ENCODE measurements at places on chromosomes 6 and 20. TPM values are rescaled to one million over a fixed set of nuclear protein-coding genes. Genes with fewer than 3 reads are reported as not detected.

DNA sequence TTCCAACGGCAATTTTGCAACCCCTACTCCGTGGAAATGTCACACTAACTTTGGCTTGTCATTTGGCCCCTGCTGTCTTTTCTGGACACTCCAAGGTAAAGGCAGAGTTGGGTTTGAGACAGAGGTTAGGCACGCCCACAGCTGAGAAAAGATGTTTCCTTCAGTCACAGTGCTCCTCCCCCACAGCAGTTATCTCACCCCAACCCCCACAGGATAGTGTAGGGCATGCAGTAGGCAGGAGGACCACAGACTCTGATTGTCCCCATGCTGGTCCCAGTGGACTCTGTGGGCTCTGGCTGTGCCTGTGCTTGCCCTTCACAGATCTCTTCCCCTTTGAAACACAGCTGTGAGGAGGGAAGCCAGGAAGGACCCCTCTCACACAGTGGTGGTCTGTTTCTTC, 124.0 kb upstream of the CARMIL1 start:
- no peaks in the 10 kb centered on the region for H3K27me3 ChIP-seq
- H3K4me1 ChIP-seq = no peaks in the 10 kb centered on the region
- H3K36me3 ChIP-seq = no peaks in the 10 kb centered on the region
- DNase-seq = no peak
- H3K4me3 ChIP-seq = no peak overlapping the region

GRCh38 chr20:719816-720215, 44.2 kb upstream of the SCRT2 start:
- no peaks in the 10 kb centered on the region for H3K27me3 ChIP-seq
- no peaks in the 10 kb centered on the region for H3K4me1 ChIP-seq
- DNase-seq = no peak

- no peaks in the 10 kb centered on the region for H3K4me1 ChIP-seq
- H3K36me3 ChIP-seq = no peaks in the 10 kb centered on the region
- no peak overlapping the region for H3K27ac ChIP-seq
- H3K27me3 ChIP-seq = no peaks in the 10 kb centered on the region
- no peak for DNase-seq
- H3K4me3 ChIP-seq = no peak overlapping the region
These were observed 10.1 kb upstream of the AKAP12 start for GRCh38 chr6:151229401-151230276.

Gene IRAK1BP1
- 4.2 TPM for total RNA-seq

DNA sequence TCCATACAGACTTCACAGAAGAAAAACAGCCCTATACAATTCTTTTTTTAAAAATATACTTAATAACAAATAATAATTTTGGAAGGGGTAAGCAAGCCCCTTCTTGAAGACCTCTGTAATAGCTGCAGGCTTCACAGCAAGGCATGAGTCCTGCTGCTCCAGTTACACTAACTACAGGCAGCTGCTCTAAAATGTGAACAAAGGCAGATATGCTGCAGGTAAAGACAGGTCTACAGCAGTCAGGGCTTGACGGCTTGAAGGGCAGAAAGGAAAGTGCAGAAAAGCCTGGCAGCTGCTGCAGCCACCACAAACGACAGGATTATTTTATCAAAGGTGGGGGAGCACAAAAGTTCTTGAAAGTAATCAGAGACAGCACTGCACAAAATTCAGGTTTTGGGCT, 11.3 kb downstream of the FAXC start:
- H3K27me3 ChIP-seq = no peaks in the 10 kb centered on the region
- no peak overlapping the region for H3K27ac ChIP-seq
- no peaks in the 10 kb centered on the region for H3K4me1 ChIP-seq
- H3K36me3 ChIP-seq = no peaks in the 10 kb centered on the region

- H3K4me3 ChIP-seq = no peak overlapping the region
- H3K27ac ChIP-seq = no peak overlapping the region
- DNase-seq = no peak
- H3K27me3 ChIP-seq = no peaks in the 10 kb centered on the region
These were observed 13.7 kb downstream of the ACSS1 start for GRCh38 chr20:25044261-25044560.

DNA sequence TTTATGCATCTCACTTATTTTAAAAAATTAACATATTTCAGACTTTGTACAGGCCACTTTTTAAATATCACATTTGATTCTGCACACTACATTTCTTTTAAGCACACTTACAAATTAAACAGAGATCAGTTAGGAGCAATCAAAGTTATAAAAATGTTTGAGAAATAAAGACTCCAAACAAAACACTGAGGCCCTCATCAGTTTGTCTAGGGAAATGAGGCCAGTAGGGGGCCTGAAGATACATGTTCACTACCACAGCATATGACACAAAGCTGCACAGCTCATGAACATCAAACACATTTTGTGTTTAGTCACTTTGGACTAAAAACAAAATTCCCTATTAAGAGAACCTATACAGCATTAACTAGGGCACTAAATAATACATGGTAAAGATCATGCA, 180.5 kb downstream of the PDE7B start:
- no peaks in the 10 kb centered on the region for H3K36me3 ChIP-seq
- H3K4me3 ChIP-seq = no peak overlapping the region
- no peaks in the 10 kb centered on the region for H3K27me3 ChIP-seq
- DNase-seq = no peak

Gene SIRPD
- total RNA-seq = not detected

- no peak overlapping the region for H3K27ac ChIP-seq
These were observed 47.0 kb downstream of the ARID1B start for GRCh38 chr6:156824142-156824541.

DNA sequence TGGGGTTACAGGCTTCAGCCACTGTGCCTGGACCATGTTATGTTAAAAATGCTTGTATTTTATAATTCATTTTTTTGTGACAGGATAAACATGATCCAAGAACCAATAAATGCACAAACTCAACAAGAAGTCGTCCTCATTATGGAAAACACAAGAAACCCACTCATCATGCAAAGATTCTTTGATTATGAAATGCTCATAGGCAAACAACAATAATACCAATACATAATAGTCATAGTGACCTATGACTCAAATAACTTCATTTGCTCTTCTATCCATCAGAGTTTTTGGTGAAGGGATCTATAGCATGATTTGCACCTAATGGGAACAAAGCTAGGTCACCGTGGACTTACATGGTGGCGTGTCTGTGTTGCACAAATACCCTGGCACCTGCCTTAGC, 217.1 kb upstream of the THEMIS start:
- H3K4me3 ChIP-seq = no peak overlapping the region
- H3K27ac ChIP-seq = no peak overlapping the region
- H3K27me3 ChIP-seq = no peaks in the 10 kb centered on the region
- peaks cover 12% of the 10 kb centered on the region for H3K4me1 ChIP-seq
- no peak for DNase-seq
- H3K36me3 ChIP-seq = no peaks in the 10 kb centered on the region

Gene FAM210B
- total RNA-seq = 46.4 TPM

GRCh38 chr6:9890469-9890868, 524.4 kb downstream of the TFAP2A start:
- H3K4me1 ChIP-seq = no peaks in the 10 kb centered on the region
- no peak overlapping the region for H3K27ac ChIP-seq
- DNase-seq = no peak
- no peaks in the 10 kb centered on the region for H3K27me3 ChIP-seq

Gene AVP
- not detected for total RNA-seq

Gene SCGN
- total RNA-seq = not detected

Gene SLC22A1
- 1.2 TPM for total RNA-seq

Gene EPPIN
- total RNA-seq = not detected

- H3K36me3 ChIP-seq = no peaks in the 10 kb centered on the region
- DNase-seq = no peak
- peaks cover 17% of the 10 kb centered on the region for H3K4me1 ChIP-seq
- H3K27me3 ChIP-seq = no peaks in the 10 kb centered on the region
These were observed 26.1 kb downstream of the FARS2 start for GRCh38 chr6:5287205-5287965.

Gene FRK
- 3.9 TPM for total RNA-seq

Gene MYB
- total RNA-seq = 2.5 TPM

Gene OPN5
- not detected for total RNA-seq

- H3K4me1 ChIP-seq = no peaks in the 10 kb centered on the region
- H3K27me3 ChIP-seq = no peaks in the 10 kb centered on the region
- H3K27ac ChIP-seq = no peak overlapping the region
- no peak for DNase-seq
These were observed 92.1 kb downstream of the TASP1 start for GRCh38 chr20:13546497-13547131.

Gene SIRPA
- 52.3 TPM for total RNA-seq
